ENCODE measurements at places on chromosomes 2 and 18.
A peak's percentile ranks its signal among the peaks of the same experiment; 100 is the strongest.

DNA sequence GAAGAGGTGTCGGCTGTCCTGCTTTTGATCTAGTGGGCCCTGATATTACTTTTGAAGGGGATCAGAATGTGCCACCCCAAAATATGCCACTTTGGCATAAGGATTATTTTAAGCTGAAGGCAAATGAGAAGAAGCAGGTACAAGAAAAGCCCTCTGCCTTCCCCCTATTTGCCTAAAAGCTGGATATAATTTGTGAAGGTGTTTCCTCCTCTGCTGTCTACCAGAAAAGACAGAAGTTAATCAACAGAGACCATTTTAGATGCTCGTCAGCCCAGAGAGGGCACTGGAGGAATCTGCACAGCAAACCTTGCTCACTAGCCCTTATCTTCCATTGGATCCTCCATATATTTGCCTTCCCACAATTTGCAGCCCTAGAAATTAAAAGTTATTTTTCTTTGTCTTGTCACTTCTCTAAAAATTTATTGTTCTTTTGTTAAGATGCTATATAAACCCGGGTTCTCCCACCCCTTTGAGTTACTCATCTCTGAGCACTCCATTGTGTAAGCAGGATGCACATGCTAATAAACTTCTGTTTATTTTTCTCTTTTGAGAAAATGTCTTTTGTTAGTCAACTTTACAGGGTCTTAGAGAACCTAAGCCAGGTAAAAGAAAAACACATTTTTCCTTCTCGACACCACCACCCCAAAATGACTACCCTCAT, 163.2 kb upstream of the SLC1A4 start:
- no peak for DNase-seq

- no peak for DNase-seq
Observed at GRCh38 chr2:224944707-224945547, 97.3 kb downstream of the DOCK10 start.

DNA sequence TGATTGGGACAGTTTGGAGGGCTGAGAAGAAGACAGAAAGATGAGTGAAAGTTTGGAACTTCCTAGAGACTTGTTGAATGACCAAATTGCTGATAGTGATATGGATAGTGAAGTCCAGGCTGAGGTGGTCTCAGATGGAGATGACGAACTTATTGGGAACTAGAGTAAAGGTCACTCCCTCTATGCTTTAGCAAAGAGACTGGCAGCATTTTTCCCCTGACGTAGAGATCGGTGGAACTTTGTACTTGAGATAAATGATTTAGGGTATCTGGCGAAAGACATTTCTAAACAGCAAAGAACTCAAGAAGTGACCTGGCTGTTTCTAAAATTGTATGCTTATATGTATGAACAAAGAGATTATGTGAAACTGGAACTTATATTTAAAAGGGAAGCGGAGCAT, 221.2 kb upstream of the KCNJ3 start:
- no peak for DNase-seq

DNA sequence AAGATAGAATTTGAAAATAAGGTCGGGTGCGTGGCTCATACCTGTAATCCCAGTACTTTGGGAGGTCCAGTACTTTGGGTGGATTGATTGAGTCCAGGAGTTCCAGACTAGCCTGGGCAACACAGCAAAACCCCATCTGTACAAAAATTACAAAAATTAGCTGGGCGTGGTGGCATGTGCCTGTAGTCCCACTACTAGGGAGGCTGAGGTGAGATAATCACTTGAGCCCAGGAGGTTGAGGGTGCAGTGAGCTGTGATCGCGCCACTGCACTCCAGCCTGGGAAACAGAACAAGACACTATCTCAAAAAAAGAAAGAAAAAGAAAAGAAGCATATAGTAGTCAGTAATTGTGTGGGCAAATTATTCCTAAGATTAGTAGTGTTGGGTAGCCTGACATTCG, 194.2 kb upstream of the ALPP start:
- DNase-seq = no peak

- DNase-seq = no peak
Observed at GRCh38 chr2:106606652-106607051, 119.5 kb downstream of the CD8B2 start.

DNA sequence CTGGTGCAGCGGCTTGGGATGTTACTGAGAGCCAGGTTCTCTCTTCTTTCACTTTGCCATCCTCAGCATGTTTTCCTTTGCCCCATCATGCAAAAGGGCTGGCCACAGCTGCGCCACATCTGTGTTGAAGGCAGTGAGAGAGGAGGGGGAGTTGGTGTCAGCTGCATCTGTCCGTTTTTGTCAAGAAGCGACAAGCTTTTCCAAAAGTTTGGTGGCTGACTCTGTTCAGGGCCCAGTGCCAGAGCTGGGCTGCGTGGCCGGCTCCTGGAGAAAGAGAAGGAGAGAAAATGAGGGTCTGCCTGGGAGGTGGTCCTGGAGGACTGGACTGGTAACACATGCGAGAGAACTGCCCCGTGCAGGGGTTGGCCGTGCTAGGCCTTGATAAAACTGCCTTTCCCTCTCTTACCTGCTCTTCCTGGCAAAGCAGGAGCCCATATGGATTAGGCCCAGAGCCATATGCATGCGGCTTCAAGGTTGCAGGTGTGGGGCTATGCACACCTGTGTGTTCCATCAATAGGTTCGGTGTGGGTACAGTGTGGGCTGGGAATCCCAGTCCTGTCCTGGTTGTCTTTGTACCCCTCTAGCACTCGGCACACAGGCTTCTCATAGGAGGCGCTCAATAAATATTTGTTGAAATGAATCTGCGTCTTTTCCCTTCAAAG, 9.0 kb downstream of the RNF144A start:
- DNase-seq = no peak

DNA sequence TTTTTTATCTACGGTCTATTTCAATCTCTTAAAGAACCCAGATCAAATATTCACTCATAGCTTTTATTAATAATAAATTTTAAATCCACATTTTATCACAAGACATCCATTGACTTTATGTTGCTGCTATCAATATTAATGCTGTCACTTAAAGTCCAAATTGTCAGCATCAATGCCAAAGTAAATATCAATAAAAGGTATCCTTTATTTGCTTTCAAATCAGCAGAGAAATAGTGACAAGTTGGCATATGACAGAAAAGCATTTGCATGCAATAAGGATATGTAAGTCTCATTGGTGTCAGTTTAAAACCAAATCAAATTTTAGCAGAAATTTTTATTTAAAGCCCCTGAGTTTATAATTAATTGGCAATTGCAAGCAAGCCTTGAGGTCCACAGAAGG, 775.4 kb downstream of the ADCYAP1 start:
- DNase-seq = no peak

DNA sequence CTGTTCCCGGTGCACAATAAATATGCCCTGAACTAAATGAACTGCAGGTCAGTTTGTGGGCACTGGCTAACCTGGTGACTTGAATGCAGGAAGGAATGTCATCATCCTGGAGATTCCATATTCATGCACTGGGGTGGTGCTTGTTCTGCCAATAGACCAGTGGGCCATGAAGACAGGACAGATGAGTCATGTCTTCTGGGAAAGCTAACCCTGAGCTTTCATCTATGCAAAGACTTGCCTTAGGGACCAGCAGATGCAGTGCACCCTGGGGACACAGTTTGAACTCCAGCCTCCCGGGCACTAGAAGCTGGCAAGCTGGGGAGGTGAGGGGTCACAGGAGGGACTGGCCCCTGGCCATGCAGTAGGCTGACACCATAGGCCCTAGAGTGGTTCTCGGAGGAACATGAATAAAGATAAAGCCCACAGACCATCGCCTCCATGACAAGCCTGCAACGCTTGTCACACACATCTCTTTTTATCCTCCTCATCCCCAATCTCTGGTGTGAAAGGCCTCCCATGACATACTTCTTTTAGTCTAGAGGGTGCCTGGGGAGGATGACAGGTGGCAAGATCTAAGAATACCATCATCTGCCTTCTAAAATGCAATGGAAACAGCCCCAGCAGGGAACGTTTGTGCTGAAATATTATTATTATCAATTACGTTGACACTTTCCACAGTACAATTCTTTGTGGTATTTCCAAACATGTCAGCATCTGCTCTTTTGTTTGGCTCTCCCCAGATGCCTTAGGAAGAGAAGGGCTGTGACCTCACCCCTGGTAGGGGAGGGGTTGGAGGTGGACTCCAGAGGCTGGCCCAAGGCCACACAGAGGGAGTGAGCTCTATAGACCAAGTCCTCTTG, 267.4 kb upstream of the RAB6C start:
- no peak for DNase-seq

DNA sequence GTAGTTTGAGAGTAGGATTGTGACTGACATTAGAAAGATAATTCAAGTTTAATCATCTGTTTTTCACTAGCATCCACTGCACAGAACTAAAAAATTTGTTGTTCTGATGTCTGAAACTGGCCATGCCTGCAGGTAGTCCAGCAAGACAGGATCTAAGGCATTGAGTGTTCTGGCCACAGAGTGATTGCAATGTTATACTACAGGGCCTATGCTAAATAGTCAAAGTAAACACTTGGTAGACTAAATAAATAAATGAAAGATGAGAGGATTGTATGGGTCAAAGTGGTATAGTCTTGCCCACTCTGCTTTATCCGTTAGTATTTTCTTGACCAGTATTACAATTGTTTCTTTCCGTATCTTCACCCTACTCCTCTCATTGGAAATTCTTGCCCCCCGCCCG, 27.6 kb upstream of the FANCL start:
- DNase-seq = no peak

DNA sequence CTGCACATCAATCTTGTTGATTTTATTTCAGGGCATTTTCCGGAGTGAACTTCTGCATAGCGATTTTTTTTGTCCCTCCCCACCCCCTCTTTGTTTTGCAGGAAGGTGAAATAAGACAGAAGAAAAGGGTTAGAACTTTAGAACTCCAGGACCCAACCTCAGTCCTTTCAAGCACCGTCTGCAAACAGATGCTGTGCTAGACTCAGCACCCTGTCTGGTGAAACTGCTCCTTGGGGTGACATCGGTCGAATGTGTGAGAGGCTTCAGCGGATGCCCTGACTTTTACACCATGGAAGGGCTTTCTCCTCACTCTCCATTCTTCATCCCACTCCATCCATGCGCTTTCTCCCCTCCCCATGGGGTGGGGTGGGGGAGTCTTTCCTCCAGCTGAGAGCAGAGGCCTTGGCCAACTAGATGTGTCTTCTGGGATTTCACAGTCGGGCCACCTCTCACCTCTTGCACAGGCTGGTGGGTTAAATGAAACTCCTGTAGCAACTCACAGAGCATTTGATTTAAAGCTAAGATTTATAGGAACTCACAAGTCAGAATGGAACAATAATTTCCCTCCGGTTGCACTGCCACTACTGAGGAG, 43.3 kb upstream of the EDAR start:
- no peak for DNase-seq

DNA sequence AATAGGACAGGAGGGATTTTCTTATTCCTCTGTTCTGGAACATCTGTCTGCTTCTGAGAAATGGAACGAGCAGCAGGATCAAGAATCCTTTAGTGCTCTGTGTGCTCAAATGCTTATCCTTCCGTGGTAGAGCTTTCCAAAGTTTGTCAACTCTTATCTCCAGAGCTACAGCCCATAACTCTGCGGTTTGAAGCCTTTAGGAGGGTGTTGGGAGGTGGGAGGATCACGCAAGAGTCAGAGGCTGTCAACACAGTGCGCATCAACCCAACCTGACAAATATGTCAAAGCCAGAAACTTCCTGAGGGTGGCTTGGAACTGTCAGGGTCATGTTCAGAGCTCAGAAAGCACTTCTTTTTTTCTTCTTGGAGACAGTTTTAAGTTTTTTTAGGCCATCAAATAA, 95.9 kb downstream of the CRIM1 start:
- DNase-seq = no peak

DNA sequence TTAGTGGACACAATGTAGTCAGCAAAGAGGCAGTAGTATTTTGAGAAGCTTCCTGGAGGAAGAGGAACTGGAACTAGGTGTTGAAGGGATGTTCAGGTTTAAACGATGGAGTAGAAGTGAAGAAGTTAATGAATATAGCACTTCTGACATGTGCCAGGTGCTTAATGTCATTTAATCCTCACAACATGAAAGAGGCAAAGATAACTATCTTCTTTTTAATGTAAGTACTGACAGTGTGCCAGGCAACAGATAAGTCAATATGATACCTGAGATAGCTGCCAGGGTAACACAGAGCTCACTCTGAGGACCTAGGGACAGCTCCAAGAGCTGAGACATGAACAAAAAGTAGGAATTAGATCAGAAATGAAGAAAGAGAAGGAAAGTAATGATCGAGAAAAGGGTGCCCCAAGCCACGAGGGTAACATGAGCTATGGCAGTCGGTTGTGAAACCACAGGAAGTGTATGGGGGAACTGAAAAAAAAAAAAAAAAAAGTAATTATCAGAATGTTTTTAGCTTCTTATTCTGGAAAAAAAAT, 140.7 kb downstream of the RNF144A start:
- no peak for DNase-seq

- no peak for DNase-seq
Observed at GRCh38 chr18:53909668-53910067, 314.8 kb downstream of the MBD2 start.

DNA sequence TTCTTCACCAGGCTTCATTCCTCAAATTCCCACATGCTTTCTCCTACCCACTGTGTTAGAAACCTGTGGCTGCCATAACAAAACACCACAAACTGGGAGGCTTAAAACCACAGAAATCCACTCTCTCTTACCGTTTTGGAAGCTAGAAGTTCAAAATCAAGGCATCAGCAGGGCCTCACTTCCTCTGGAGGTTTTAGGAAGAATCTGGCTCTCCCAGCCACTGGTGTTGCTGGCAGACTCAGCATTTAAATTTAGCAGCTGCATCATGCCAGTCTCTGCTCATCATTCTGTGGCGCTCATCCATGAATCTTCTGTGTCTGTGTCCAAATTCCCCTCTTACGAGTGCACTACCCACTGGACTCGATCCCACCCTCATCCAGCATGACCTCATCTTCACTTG, 248.5 kb downstream of the ZNF516 start:
- DNase-seq = no peak

- no peak for DNase-seq
Observed at GRCh38 chr18:25434745-25435144, 82.8 kb upstream of the ZNF521 start.

DNA sequence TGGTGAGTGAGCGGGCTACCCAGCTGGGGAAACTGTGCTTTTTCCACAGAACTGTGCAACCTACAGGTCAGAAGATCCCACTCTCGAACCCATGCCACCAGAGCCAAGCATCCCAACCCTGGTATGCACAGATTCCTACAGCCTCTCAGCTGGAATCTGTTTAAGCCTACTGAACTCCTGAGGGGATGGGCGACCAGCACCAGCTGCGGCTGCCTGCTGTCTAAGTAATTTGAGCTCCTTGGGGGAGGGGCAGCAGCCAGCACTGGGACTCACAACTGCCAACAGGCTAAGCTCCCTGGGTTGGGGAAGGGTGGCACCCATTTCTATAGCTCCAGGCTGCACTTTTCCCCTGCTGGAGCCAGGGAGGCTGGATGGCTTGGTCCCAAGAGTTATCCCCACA, 11.8 kb downstream of the CYP27C1 start:
- peak; percentile 41 for DNase-seq

All from upper lobe of right lung (tissue), 1 donor.